Stimulated activated CD8-positive, alpha-beta memory T cell treated with anti-CD3 and anti-CD28 coated beads, Interleukin-15, amount 100 ng/mL, for 1 hour (primary cell): ENCODE measurements at places on chromosomes 6 and 20.

GRCh38 chr6:29653452-29654038 lies 3.3 kb upstream of the MOG start:
- DNase-seq: no peak

DNA sequence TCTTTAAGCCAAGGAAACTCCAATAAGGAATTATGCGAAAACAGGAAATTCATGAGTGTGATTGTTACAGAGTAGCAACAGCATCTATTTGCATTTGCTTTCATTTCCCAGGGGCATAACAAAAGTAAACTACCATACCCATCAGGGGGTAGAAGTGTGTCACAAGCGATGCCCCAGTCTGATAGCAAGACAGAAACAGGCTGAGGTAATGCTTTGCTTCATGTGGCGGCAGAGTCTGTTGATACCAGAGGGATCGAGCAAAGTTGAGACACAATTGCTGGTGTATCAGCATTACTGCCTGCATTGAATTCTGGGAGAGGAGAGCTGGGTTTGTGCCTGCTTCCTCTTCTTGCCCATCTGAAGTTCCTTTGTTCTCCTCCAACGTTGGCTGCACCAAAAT lies 51.2 kb upstream of the LYRM2 start:
- DNase-seq: no peak

GRCh38 chr20:58092871-58093270 lies 135.6 kb downstream of the ANKRD60 start:
- DNase-seq: no peak

DNA sequence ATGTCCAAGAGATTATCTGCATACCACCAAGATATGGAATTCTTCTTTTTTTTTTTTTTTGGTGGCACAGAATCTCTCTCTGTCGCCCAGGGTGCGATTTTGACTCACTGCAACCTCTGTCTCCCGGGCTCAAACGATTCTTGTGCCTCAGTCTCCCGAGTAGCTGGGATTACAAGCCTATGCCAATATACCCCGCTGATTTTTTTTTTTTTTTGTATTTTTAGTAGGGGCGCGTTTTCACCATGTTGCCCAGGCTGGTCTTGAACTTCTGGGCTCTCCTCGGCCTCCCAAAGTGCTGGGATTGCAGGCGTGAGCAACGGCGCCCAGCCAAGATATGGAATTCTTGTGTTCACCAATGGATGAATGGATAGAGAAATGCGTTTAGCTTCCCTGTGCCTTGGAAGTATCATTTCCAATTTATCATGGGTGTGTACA lies 31.0 kb downstream of the POM121L2 start:
- DNase-seq: no peak

GRCh38 chr6:166718516-166718915 lies 91.5 kb upstream of the RPS6KA2 start:
- no peak for DNase-seq

DNA sequence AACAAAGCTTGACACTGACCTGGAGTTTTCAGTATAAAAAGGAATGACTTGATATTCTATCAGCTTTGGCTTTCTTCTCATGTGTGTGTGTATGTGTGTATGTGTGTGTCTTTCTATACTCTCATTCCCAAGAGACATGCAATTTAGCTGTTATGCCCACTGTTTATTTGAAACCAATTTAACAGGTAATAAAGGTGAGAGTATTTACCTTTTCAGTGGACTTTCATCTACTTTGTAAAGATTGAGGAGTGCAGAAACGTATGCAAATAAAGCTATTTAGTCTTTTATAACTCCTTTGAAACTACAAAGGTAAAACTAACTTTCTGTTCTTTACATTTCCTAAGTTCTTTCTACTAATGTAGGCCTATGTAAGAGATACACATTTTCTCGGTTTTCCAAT lies 103.5 kb upstream of the HS3ST5 start:
- DNase-seq: no peak

DNA sequence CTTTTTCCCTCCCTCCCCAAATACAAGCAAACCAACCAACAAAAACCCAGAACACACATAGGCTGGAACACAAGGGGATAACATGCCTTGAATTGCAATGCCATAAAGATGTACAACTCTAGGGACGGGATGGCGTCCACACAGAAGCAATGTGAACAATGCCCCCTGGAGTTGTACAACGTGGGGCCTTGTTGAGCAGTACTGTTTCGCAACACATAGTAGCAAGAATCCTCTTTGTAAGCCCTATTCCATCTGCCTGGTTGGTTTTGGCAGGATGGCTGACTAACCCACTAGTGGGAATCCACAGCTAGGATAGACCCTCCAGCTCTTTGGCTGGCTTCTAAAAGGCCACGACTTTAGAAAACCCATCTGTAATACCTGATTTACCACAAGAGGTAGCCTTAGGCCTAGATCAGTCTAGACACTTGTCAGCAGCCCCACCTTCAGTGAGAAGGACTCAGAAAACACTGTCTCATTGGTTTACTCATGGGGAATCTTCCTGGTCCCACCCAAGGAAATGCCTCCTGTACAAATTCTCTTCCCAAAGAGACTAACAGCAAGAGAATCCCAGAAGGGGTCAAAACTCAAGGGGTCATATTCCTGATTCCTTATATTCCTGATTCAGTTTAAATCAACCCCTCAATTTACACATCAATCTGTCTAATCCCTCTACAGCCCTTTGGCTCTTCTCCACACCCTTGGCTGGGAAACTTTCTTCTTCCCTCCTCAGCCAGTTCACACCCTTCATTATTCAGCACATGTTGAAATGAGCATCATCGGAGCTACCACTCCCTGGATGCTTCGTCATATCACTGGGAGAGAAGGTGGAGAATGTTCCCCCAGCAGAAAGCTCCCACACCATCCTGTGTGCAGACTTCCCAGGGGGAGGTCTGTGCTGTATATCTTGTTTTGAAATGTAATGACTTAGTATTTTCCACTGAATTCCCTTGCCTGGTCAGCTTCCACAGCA lies 622.4 kb upstream of the FLRT3 start:
- no peak for DNase-seq

- DNase-seq: no peak
Measured at GRCh38 chr20:62052842-62053464, 12.7 kb downstream of the TAF4 start.

GRCh38 chr6:154284313-154284853 lies 72.2 kb downstream of the IPCEF1 start:
- DNase-seq: no peak

DNA sequence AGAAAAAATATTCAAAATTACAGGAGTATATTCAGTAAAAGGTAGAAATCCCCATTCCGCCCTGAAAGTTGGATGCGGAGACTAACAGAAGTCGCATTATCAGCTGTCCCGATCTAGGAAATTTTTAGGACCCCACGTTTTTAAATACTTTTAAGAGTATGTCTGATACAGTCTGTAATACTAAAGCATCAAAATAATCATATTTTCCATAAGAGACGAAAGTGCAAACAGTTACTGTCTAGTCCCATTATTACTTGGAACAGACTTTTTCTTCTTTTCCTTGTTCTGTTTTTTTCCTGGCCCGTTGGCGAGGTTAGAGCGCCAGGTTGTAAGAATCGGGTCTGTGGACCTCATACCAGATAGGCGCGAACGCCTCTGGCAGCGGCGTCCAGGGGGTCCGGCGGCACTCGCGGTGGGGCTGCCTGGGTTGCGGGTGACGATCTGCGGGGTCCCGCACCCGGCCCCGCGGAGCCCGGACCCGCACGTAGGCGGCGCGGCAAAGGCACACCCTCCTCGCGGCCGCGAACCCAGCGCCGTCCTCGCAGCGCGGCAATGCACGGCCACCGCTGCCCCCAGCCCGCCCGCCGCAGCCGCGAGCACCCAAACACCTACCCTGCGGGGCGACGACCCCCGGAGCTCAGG lies 460 bp downstream of the PLAGL1 start:
- DNase-seq: no peak

GRCh38 chr6:149097794-149098193 lies 219.7 kb upstream of the TAB2 start:
- DNase-seq: no peak

GRCh38 chr6:34237316-34237721 lies 646 bp downstream of the HMGA1 start:
- no peak for DNase-seq

- DNase-seq: peak; percentile 28
Measured at GRCh38 chr20:16801919-16802651, 53.9 kb downstream of the OTOR start.

- DNase-seq: no peak
Measured at GRCh38 chr6:18515767-18516166, 128.6 kb downstream of the RNF144B start.

DNA sequence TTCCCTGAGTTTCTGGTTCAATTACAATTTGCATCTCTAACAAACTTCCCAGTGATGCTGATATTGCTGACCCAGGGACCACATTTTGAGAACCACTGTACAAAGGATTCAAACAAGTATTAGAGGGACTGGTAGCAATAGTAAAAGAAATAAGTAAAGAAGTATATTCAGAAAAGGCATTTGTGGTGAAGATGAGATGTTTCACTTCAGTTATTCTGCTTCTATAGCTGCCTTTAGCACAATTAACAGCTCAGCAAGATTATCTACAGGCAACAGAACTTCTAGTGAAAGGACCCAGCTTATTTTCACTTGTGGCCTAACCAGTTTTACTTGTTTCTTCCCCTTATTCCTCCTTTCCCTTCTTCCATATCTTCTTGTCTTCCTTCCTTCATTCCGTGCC lies 149.4 kb downstream of the PHF3 start:
- no peak for DNase-seq

- DNase-seq: no peak
Measured at GRCh38 chr6:138576313-138576712, 77.0 kb upstream of the NHSL1 start.

DNA sequence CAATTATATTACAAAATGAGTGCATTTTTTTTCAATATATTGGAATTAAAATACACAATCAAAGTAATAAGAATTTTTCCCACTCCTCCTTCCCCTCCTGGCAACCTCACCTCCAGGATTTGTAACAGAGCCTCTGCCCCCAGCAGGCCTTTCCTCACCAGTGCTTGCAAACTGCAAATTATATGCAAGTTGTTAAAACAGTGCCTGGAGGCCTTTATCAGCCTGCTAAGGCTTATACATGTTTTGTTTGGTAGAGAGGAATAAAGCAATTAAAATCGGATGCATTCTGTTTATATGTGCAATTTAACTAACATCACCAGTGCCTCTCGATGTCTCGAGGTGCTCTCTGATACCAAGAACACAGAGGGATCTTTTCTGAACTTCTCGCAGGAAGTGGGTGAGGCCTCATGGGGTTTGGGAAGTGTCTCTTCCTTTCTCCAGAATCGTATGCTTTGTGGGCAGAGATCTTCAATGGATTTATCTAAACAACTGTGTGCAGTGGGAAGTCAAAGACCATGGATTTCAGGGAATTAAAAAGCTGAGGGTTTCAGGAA lies 186.8 kb downstream of the CDH26 start:
- no peak for DNase-seq

- no peak for DNase-seq
Measured at GRCh38 chr6:134123666-134124208, 71.3 kb upstream of the SLC2A12 start.

DNA sequence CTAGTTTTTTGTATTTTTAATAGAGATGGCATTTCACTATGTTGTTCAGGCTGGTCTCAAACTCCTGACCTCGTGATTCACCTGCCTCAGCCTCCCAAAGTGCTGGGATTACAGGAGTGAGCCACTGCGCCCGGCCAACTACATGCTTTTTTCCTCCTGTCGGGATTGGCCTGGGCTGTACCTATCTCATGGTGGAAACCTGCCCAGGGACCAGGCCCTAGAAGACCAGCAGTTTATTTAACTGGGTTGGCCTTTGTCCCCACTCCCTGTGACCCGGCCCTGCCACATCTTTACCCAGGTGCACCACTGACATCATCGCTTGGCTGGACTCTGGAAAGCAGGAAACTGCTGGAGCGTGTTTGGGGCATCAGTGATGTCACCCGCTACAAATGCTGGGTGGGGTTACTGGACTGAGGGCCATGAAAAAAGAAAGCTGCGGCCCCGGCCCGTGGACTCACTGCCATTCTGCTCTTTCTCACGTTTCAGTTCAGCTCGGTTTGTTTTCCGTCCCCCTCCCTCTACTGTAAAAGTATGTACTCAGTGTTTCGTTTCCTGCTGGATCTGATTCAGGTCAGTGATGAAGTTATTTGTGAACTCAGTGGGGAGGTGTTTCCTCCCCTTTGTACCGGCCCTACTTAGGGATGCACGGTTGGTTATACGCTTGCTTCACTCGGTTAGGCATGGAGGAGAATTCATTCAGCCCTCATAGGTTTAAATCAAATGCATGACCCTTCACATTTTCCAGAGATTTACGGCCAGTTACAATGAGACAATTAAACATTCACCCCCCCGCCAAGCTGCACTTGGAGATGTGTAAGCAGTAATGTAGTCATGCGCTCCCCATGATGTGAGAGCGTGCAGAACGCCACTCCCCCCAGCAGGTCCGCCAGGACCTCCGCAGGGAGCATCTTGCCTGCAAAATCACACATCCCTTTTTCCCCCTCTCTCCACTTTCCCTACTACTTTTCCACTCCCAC lies 179.3 kb downstream of the MTHFD1L start:
- no peak for DNase-seq

GRCh38 chr20:22525821-22526220 lies 58.6 kb downstream of the FOXA2 start:
- no peak for DNase-seq

DNA sequence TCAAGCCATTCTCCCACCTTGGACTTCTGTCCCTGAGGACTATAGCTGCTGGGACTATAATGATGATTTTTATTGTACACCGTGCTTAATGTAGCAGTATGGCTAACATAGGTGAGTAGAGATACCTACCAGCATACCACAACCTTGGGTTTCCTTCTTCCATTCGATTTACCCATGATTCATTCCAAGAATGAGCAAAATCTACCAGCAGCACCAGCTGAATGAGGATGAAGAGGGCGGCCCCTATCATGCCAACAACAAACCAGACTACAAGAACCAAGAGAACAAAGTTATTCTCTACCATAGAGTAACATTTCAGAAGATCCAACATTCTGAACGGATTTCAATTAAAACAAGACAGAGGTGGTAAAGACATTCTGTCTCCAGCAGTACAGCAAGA lies 12.1 kb downstream of the SERINC3 start:
- DNase-seq: no peak

GRCh38 chr6:166346965-166347364 lies 4.6 kb upstream of the SFT2D1 start:
- DNase-seq: no peak

DNA sequence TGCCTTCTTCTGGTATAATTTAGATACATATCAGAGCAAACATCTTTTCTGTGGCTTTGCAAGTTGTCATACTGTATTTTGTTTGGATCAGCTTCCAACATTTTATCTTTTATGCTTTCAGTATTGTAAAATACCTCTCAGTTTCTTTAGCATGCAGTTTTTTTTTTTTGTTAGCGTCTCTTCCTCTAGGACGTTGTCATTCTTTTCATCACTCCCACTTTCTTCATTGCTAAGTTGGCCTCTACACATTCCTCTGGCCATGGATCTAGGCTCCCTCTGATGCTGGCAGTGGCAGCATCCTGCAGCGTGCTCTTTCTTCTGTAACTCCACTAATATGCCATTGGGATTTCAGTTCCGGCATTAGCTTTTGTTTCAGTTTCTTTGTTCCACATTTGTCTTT lies 21.7 kb downstream of the RPRD1B start:
- DNase-seq: no peak

DNA sequence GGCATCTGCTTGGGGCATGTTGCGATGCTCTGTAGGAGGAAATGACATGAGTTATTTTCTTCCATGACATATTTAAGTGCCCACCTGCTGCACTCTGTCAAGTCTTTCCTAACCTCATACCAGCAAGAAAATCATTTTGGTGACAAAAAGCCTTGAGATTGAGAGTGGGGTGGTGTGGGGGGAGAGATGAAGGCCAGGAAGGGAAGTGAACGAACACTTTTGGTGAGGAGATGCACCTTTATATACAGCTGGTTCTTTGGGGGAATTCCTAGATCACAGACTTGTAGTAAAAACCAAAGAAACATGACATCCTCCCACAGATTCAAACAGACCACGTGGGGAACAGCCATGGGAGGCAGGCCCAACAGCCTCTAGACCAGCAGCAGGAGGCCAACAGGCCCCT lies 26.1 kb downstream of the NCOA5 start:
- DNase-seq: no peak
